KBM-7 (cell line): ENCODE measurements at places on chromosomes 6 and 20.

GRCh38 chr20:11041396-11041795 lies 367.6 kb upstream of the JAG1 start:
- DNase-seq: no peak

- DNase-seq: peak; percentile 16
These were observed 22.7 kb upstream of the ZNF184 start for GRCh38 chr6:27495386-27496135.

DNA sequence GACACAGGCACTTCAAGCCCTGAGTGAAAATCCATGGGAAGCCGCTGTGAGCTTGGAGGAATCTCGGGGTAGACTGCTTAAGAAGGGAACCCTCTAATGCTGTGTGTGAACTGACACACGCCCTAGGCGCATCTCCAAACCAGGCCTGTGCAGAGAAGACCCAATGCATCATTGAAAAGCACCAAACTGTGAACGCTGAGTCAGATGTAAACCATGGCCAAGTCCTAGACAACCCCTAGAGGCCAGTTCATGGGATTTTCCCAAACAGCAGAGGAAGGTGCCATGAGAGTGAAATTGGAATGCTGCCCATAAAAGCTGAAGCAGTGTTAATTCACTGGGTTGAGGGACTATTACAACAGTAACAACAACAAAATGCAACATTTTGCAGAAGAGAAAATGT lies 296.5 kb downstream of the SMOC2 start:
- DNase-seq: no peak

- peak; percentile 18 for DNase-seq
These were observed 34.0 kb downstream of the RSPO4 start for GRCh38 chr20:967796-968742.

- DNase-seq: peak; percentile 41
These were observed 12.5 kb downstream of the ITPR3 start for GRCh38 chr6:33633462-33634158.

DNA sequence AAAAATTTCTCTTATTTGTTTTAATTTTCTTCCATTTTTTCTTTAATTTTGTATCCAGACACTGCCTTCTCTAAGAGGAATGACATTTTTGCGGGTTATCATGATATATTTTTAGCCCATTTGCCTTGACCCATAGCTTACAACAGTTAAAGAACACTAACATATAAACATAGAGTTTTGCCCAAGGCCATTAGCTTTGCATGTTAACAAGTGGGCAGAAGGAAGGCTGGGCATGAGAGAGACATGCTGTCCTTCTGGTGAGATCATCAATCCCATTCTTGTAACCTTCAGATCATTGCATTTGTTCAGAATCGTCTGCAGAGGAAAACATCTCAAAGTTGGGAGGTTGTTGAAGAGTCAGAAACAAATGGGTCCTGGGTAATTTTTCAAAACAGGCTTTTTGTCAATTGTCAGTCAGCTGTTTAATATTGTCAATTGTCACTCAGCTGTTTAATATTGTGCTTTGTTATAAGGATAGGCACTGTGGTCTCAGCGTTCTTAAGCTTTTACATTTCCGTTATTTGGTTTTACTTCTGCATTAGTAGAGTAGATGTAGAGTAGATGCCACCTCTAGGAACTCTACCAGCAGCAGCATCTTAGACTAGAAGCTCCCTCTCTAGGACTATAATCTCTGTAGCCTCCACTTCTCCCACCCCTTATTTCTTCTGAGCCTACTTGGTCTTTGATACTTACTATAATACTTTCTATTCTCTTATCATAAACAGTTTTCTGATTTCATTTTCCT lies 243.1 kb downstream of the ESR1 start:
- no peak for DNase-seq

- DNase-seq: peak; percentile 25
These were observed 27.3 kb upstream of the SPDEF start for GRCh38 chr6:34583461-34583860.

DNA sequence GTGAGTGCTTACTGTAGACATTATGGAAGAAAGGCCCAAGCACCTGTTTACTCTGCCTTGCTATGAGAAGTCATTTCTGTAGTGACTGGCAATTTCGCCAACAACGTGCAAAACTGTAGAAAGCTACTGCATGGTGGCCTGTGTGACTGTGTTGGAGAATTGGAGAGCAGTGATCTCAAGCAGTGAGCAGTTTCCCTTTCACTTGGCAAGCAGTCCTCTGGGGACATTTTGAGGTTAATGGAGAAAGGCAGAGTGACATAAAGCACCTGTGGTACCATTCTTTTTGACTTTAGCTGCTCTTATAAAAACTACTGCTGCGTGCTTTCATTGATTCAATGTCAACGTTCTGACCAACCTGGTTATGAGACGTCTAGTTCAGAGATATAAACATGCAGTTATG lies 382.6 kb upstream of the JAG1 start:
- DNase-seq: no peak

- DNase-seq: no peak
These were observed 1.4 kb upstream of the ENPP3 start for GRCh38 chr6:131635384-131636340.

GRCh38 chr6:96972689-96973088 lies 48.2 kb downstream of the KLHL32 start:
- DNase-seq: no peak

GRCh38 chr20:16574656-16575355 lies 1.6 kb upstream of the KIF16B start:
- peak; percentile 91 for DNase-seq

GRCh38 chr6:39104528-39104927 lies 10.5 kb downstream of the SAYSD1 start:
- no peak for DNase-seq

- DNase-seq: no peak
These were observed 29.2 kb upstream of the ZNFX1 start for GRCh38 chr20:49306903-49307620.

DNA sequence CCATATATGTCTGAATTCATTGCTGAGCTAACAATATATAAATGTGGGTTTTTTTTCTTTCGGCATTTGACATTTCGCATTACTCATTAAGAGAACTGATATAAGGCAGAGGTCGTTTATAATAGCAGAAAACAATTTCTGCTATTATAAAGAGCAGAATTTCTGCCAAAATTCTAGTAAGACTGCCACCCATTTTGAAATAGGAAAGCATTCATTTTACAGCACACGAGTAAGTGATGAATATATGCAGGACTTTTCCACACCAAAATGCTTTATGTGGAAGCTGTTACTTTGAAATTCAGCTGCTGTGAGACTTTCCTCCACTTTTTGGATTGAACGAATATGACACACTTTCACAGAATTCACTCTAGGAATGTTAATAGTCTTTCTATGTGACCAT lies 610.9 kb upstream of the MAN1A1 start:
- DNase-seq: no peak

DNA sequence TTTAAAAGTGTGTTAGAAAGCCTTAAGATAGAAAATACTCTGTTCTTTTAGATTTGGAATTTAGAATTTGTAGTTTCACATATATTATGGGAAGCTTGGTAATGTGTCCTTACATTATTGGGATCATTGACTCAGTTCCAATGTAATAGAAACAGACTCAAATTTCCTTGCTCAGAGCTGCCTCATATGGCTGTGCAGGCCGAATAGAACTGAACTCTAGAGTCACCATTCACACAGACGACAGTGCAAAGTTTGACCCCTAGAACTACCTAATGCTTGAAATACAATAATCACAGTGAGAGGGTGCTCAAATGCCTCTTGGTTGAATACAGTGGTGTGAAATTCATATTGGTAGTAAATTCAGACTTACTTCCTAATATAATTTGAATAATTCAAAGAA lies 482.7 kb upstream of the CITED2 start:
- no peak for DNase-seq

DNA sequence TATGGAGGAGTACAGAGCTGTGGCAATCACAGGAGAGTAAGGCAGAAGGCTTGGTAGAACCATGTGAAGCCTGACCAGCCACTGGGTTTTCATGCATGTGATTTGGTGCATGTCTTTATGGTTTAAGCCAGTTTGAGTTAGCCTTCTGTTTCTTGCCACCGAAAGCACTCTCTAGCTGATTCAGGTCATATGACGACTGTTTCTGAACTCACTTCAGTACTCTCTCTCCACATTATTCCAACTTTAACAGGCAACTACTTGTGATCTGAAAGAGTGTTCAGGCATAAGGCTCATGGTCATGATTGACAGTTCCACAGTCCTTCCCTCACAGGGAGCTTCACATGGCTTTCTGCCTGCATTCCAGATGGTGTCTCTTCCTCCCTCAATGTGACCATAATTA lies 63.3 kb upstream of the TAB2 start:
- no peak for DNase-seq

DNA sequence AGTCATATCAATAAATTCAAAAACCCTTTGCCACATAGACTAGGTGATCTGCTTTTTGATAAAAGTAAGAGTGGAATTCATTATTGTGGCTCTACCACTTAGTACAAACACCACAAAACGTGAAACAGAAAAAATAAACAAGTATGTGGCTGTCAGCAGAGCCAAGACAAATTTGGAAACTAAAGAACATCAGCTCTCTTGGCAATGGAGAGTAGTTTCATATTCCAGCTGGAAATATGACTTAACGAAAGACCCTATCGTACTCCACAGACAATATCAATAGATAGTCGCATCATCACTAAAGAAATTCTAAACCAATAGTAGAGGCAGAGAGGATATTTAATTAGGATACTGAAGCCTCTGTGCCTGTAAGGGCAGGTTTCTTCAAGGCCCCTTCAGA lies 20.8 kb downstream of the TBX18 start:
- no peak for DNase-seq

DNA sequence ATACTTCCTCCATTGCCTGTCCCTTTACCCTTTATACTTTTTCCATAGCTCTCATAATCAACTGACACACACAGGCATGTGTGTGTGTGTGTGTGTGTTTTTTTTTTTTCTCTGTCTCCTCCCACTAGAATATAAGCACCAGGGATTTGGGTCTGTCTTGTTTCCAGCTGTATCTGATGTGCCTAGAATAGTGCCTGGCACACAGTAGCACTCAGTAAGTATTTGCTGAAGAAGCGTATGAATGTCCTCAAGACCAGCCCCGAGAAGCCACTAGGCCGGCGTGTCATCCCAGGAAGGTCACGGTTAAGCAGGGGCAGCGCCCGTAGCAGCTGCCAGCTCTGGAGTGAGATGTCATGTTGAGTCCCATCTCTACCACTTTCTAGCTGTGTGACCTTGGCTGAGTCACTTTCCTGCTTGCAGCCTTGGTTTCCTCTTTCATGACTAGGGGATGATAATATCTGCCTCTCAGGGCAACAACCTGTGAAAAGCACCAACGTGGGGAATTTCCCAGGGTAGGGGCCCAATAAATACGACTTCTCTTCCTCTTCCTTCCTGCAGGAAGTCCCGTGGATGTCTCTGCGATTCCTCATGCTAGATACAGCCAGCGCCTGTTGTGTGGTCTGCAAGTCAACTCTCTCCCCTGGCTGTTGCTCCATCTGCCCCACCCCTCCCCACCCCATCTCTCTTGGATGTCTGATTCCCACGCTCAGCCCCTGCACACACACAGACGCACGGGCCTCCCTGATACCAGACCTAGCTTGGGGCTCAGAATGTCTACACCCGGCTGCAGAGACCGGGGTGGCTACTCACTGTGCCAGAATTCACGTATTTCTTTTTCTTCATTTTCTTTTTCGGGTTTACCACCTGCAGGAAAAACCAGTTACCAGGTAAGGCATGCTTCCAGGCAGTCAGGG lies 58.1 kb downstream of the RAB44 start:
- peak; percentile 43 for DNase-seq

- no peak for DNase-seq
These were observed 155.3 kb downstream of the DHX35 start for GRCh38 chr20:39117491-39117890.

- no peak for DNase-seq
These were observed 43.7 kb upstream of the PMEPA1 start for GRCh38 chr20:57753332-57754164.

GRCh38 chr6:155327326-155328073 lies 13.2 kb upstream of the TFB1M start:
- peak; percentile 72 for DNase-seq

DNA sequence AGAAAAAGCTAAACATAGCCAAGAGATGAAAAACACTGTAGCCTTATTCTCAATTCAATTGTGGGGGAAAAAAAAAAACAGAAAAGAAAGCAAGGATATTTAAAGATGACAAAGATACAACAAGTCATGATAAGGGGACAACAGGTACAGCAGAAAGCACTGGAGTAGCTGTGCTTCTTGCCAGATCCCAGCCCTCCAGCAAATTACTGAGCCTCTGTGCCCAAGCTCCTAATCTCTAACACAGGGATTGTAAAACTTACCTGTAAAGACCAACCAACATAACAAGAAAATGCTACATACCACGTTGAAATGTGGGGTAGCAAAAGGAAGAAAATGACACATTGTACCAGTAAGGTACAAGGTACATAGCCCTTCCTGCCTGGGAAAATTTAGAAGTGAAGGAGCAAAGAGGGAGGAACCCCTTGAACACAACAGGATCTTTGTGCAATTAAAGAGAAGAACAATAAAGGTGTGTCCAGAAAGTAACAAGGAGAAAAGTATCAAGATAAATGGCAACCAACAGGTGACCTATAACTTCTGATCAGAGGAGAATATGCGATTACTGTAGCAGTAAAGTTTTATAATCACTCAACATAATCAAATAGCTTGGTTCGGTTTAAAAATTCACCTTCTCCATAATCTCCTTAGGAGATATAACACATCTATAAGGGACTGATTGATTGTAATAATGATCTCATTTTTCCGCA lies 30.6 kb downstream of the PREP start:
- DNase-seq: no peak

- no peak for DNase-seq
These were observed 20.5 kb downstream of the RSPH9 start for GRCh38 chr6:43665376-43665775.

DNA sequence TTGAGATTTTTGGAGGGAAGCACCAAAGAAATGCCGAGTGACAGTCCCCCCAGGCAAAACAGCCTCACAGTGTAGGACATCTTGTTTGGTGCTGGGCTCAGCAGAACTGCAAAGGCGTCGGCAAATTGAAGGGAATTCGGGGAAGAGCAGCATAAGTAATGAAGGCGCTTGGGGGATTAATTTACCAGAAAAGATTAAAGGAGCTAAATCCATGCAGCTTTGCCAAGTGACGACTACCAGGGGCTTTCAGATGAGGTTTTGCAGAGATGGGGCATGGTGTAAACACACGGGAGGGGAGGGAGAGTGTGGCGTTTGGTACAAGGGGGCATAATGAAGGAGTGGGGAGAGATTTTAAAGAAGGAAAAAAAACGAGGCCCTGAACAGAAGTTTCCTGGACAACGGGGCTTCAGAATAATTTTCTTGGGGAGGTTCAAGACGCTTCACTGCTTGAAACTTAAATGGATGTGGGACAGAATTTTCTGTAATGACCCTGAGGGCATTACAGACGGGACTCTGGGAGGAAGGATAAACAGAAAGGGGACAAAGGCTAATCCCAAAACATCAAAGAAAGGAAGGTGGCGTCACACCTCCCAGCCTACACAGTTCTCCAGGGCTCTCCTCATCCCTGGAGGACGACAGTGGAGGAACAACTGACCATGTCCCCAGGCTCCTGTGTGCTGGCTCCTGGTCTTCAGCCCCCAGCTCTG lies 45.4 kb upstream of the CDH22 start:
- DNase-seq: no peak

- peak; percentile 73 for DNase-seq
These were observed 184.2 kb upstream of the BMP2 start for GRCh38 chr20:6583134-6583738.
